ENCODE measurements at places on chromosomes 11 and 22.

DNA sequence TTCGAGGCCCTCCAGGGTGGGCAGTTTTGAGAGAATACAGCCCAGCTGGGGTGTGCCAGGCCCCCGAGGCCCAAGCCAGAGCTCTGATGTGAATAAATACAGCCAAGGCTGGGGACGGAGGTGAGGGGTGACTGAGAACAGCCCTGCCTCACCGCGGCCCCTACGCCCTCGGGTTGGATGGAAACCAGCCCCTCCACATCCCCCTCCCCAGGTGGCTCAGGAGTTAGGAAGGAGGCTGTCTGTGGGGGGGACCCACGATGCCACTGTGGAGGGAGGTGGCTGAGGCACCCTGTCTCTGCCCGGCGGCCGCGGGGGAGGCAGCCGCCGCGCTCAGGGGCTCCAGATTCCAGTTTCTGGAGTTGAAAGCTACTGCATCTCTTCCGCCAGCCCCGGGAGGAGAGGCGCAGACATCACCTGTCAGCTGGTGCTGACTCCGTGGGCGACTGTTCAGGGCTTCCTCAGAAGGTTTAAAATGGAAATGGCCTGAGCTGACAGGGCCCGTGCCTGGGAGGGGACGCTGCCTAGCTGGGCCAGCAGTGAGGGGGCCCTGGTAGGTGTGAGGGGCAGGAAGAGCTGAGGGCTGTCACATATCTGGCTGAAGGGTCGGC, 1.4 kb downstream of the FLRT1 start:
- no peak for DNase-seq

GRCh38 chr11:2459796-2460531, 15.2 kb downstream of the KCNQ1 start:
- DNase-seq, result no peak

- no peak for DNase-seq
Observed at GRCh38 chr11:77064648-77065217, 2.0 kb upstream of the CAPN5 start.

- no peak for DNase-seq
Observed at GRCh38 chr11:118742304-118742703, 48.7 kb downstream of the DDX6 start.

DNA sequence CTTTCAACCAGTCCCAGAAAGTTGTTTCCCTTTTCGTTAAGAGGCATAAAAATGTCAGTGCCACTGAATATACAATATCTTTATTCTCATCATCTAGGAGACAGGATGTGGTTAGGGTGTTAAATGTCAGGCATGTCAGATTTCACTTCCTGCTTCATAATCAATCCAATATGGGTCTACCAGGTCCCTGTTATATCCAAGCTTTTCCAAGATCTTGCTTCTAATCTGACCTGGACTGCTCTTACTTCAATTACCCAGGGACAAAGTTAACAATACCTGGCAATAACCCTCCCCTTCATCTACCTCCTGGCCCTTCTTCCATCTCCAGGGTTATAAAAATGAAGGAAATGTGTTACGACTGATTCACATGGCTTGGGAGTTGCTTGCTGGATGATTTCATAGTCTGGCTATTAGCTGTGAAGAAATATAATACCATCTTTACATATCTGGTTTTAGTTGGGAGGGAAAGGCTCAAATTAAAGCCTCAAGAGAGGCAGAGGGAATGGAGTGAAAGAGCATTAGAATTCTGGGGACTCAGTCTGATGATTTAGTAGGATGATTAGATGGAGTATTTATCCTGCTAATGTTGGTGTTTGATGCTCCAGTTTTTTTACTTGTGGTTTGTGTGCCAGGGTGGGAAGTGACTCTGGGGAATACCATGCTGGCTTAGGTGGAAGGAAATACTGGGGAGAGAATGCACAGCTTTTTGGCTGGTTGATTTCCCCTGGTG, 534.3 kb downstream of the ETS1 start:
- no peak for DNase-seq

GRCh38 chr11:92383430-92383829, 158.8 kb downstream of the FAT3 start:
- no peak for DNase-seq

- DNase-seq, result peak; percentile 46
Observed at GRCh38 chr22:41469218-41469851, 418 bp downstream of the ACO2 start.

- no peak for DNase-seq
Observed at GRCh38 chr11:125402435-125402834, 93.6 kb downstream of the FEZ1 start.
